ENCODE measurements at places on chromosomes 2 and 18. TPM values are rescaled to one million over a fixed set of nuclear protein-coding genes. Genes with fewer than 3 reads are reported as not detected.

Gene PLEK
- total RNA-seq: 0.11 TPM

- DNase-seq: no peak
These were observed 18.0 kb upstream of the DAPL1 start for GRCh38 chr2:158777077-158777476.

- no peak for DNase-seq
These were observed 7.6 kb downstream of the POU3F3 start for GRCh38 chr2:104861351-104862057.

DNA sequence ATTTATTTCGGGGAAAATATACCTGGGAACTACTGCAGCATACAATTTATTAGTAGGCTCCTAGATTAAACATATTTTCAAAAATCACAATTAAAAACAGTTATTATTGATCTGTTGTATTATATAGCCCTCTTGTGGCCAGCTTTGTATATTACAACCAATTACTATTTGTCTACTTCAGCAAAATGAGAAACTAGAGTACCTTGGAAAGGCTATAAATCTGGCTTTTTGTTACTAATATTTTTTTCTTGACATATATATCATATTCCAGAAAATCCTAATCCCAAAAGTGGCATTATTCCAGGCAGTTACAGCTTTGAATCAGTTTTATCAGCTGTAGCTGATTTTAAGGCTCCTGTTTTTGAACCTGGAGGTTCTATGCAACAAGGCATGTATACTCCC lies 101.2 kb downstream of the UBR3 start:
- DNase-seq: peak; percentile 58

Gene CYBRD1
- 22.8 TPM for total RNA-seq

Gene EML6
- total RNA-seq: 2.1 TPM

DNA sequence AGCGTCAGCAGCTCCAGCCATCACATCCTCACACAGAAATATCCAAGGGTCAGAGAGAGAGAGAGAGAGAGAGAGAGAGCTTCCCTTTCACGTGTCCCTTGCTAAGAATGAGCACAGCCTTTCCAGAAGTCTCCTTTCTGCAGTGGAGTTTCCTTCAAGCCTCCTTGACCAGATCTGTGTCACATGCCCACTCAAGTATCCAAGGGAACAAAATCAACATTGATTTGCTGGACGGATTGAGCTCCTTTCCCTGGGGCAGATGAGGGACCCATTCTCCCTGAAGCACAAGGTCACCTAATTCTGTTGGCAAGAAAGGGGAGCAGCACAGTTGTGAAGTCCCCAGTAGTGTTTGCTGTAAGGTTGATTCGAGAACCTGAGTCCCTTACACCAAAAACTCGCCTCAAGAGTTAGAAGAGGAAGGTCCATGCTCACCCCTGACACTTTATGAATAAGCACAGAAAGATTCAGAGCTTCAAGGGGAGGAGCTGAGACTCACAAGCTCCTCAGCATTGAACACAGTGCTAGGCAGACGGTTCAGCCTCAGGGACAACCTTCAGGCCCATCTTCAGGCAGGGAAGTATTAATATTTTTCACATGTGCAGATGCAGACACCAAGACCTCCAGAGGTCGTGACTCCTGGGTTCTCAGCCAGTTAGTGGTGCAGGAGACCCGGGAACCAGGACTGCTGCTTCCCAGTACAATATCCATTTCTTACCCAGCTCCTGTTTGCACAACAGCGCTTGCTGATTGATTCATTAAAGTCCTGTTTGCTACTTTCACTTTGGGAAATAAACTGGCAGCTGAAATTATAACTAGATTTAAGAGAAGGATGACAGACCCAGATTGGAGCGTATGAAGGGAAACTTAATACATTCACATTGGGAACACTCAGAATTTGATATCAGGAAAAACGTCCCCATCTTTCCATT lies 38.2 kb upstream of the MARCO start:
- DNase-seq: no peak

Measured in endothelial cell of umbilical vein (primary cell).